ENCODE measurements at places on chromosomes 1 and 21. TPM values are rescaled to one million over a fixed set of nuclear protein-coding genes. Genes with fewer than 3 reads are reported as not detected.

RXFP4 gene
- not detected for total RNA-seq

STUM gene
- not detected for total RNA-seq

FMN2 gene
- not detected for total RNA-seq

ERVH48-1 gene
- total RNA-seq, result 0.18 TPM

FCRLA gene
- not detected for total RNA-seq

COQ8A gene
- 28.1 TPM for total RNA-seq

C1orf53 gene
- 1.9 TPM for total RNA-seq

METTL18 gene
- total RNA-seq, result 8.8 TPM

ANKRD35 gene
- total RNA-seq, result 0.50 TPM

ITLN2 gene
- not detected for total RNA-seq

B3GALT2 gene
- not detected for total RNA-seq

ERICH3 gene
- not detected for total RNA-seq

PLPPR4 gene
- not detected for total RNA-seq

KRTAP13-3 gene
- total RNA-seq, result not detected

NMNAT2 gene
- not detected for total RNA-seq

SGIP1 gene
- not detected for total RNA-seq

IQGAP3 gene
- total RNA-seq, result 30.5 TPM

TENT5C gene
- total RNA-seq, result 14.2 TPM

FMO3 gene
- not detected for total RNA-seq

SERTAD4 gene
- total RNA-seq, result not detected

C1QA gene
- total RNA-seq, result not detected

FTCD gene
- total RNA-seq, result 0.39 TPM

CYP4Z1 gene
- total RNA-seq, result not detected

KLHDC9 gene
- 2.2 TPM for total RNA-seq

CELA2A gene
- not detected for total RNA-seq

KPRP gene
- total RNA-seq, result not detected

RAD54L gene
- 61.7 TPM for total RNA-seq

CRYAA gene
- not detected for total RNA-seq

CLDN14 gene
- total RNA-seq, result not detected

PRR9 gene
- not detected for total RNA-seq

LAMTOR2 gene
- total RNA-seq, result 51.7 TPM

FAM72A gene
- 51.2 TPM for total RNA-seq

SYPL2 gene
- total RNA-seq, result 0.09 TPM

TCHHL1 gene
- total RNA-seq, result not detected

FCRL2 gene
- total RNA-seq, result not detected
